ENCODE measurements at places on chromosomes 1 and 21.

GRCh38 chr1:208241512-208241911 lies 2.7 kb downstream of the PLXNA2 start:
- DNase-seq, result no peak

GRCh38 chr1:178470411-178470960 lies 26.3 kb downstream of the CLEC20A start:
- no peak for DNase-seq

DNA sequence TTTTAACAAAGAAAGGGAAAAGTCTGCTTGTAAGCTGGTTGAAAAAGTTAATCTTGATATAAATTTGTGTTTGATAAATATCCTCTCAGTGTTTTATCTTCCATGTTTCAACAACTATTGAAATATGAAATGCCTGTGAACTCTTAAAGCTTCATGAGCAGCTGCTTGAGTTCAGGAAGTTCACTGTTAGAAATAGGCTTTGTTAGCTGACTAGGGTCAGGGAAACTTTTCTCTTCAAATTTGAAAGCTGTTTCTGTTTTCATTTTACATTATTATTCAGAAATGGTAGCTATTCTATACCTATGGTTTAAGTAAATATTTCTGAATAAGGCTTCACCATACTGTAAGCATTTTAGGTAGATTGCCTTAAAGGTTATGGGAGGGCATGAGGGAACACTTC lies 191.7 kb downstream of the HS2ST1 start:
- no peak for DNase-seq

GRCh38 chr1:230621324-230622030 lies 20.8 kb upstream of the COG2 start:
- DNase-seq, result peak; percentile 57

DNA sequence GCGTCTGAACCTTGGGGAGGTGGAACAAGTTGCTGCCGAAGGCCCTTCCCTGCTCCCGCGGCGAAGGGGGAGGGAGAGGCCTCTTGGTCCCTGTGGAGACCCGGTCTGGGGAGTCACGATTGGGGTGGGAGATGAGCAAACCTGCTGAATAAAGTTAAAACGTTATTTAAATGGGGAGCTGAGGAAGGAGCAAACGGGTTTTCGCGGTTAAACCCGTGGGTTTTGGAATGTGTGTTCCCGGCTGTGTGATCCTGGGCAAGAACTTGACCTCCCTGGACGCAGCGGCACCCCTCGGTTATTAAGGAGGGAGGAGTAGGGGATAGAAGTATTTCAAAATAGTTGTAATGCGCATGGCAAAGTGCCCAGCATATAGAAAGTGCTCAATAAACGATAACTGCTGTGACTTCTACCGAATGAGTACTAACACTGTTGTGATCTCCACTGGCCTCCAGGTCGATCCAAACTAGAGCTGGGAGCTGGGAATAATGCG lies 3.4 kb downstream of the FAM110D start:
- DNase-seq, result no peak

- no peak for DNase-seq
Observed at GRCh38 chr1:154607106-154607608, 829 bp downstream of the ADAR start.

- no peak for DNase-seq
Observed at GRCh38 chr1:151980287-151981177, 13.1 kb downstream of the S100A10 start.

DNA sequence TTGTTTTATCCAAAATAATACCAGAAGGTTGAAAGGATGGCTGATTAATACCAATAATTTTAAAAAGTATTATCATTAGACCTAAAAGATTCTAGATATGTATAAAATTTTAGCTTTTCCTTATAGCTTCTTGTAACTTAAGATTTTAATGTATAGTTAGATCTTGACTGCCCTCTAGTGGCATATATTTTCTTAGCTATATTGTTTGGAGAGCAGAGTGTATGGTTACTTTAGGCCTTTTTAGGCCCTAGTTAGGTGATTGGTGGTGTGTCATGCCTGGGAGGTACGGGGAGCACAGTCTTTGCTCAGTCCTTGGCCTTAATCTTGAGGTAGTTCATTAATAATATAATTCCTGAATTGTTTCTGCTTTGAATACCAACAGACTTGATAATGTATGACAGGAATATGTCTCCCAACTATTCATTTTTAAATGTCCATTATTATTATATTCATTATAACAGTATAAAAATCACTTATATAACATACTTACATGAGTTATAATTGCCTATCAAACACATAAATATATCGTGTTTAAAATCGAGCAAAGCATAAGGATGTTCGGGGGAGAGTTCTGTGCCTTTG lies 328.4 kb downstream of the ZP4 start:
- DNase-seq, result peak; percentile 77

- no peak for DNase-seq
Observed at GRCh38 chr1:179601093-179601492, 9.5 kb downstream of the TDRD5 start.
